H1 (cell line): ENCODE measurements at places on chromosomes 5 and 9.

DNA sequence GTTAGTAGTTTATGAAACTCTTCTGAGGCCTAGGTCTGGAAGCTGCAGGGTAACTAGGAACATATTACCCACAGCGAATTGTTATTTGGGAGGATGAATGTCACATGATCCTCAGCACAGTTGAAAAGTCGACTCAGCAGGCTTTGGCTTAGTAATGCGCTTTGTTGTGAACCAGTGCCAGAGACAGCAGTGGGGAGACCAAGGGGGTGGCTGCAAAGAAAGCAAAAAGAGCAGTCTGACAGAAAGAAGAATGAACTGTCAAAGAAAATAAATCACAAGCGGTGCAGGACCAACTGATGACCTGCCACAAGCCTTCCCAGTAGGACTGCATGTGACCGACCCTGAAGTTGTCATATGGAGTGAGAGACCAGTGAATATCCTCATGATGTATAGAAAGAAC, 170.0 kb downstream of the CCDC171 start:
- no peak for DNase-seq

GRCh38 chr5:1224631-1225030, 550 bp upstream of the SLC6A18 start:
- DNase-seq, result no peak

DNA sequence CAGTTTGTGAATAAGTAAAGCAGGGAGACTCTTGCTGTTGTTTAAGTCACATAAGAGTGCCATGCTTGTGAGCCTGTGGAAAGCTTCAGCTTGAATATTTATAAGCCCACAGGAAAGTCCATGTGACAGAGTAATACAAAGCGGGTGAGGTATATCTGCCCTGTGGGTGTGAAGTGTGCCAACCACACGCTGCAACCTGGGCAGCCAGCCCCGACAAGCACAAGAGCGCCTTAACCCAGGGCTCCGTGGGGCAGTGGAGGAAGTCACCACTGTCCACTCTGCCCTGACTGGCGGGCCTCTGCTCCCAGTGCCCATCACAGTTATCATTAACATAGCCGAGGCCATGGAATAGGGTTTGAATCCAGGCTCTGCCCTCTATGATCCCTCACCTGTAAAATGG, 132.2 kb downstream of the SCAMP1 start:
- no peak for DNase-seq

DNA sequence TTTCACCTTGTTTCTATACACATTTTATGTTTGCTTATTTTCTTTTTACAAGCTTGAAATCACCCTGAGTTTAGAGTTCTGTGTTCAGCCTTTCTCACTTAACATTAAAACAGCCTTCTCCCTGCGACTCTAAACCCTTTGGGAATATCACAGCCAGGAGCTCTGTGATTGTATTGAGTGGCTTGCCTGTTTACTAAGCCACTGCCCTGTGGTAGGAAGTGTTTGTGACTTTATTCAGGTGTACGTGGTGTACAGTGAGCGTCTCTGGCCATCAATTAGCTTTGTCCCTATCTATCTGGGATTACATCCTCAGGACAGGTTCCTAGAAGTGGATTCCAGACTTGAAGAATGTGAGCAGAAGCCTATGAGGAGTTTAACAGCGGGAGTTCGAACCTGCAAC, 11.0 kb upstream of the NEURL1B start:
- no peak for DNase-seq
